Dorsolateral prefrontal cortex (tissue), 122 donors: ENCODE measurements at places on chromosomes 13 and 19.

DNA sequence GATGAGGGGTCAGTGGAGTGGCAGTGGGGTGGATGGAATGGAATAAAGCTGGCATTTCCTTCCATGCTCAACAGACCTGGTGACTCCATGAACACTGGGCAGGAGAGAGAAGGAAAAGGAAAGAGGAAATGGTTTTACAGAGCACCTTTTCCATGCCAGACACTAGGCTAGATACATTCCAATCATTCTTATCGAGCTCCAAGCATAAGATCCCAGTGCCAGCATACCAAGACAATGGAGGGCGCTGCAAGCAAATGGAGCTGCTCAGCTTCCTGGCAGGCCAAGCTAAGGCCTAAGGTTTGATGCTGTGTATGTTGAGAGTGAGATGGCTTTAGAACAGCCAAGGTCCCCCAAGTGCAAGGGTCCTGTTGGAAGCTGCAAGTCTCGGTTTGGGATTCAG lies 113.2 kb downstream of the HSPH1 start:
- DNase-seq = no peak

- DNase-seq = no peak
Measured at GRCh38 chr13:63351533-63351932, 1935.9 kb upstream of the PCDH20 start.

- no peak for DNase-seq
Measured at GRCh38 chr19:49214701-49215100, 57.1 kb downstream of the TRPM4 start.

DNA sequence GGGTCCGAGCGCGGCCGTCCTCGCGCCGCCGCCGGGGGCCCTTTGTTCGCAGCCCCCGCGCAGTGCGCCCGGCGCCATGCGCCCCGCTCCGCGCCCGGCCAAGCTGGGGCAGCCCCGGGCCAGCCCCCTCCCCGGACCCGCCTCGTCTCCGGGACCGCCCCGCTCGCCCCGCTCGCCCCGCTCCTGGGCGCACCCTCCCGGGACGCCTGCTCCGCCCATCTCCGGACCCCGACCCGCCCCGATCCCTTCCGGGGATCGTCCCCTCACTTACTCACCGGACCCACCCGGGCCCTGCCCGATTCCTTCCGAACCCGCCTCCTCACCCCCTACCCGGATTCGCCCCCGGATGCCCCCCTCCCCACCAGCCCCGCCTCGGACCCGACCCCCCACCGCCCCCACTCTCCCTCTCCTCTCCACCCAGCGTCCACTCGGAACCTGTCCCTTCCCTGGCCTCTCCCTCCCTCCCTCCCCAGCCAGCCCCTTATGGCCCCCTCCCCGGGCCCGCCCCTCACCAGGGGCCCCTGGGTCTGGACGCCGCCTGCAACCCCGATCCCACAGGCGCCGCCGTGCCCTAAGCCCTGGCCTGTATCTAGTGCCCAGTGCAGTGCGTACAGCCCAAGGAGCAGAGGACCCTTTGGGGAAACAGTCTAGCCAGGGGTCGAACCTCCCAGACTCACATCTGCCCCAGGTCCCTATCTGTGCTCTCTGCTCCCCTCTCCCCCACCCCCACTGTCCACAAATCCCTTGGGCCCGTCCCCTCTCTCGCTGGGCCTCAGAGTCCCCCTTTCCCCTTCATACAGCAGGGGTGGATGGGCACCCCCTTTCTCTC lies at the start of gene CPAMD8:
TSS of gene CPAMD8 (minus strand) at position 105 of the 829 bp plus-strand sequence. CDS start 168 bp downstream, outside the sequence.
- no peak for DNase-seq

DNA sequence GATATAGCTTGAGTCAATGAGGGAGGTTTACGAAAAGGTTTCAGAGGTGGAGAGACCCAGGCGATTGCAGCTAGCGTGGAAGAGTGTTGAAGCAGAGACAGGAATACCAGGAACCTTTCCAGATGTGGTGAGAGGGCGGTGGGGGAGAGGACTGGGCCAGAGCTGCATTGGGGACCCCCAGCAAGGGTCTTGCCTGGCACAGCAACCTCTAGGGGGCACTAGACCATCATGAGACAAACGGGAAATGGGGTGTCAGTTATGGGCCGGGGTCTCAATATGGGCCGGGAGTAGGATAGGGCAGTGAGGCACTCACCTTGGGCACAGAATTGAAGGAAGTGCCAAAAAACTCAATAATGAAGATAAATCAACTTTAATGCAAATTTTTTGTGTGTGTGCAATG lies 2.1 kb upstream of the LRP3 start:
- DNase-seq = no peak

- DNase-seq = no peak
Measured at GRCh38 chr13:82947191-82947621, 935.1 kb downstream of the SLITRK1 start.

- no peak for DNase-seq
Measured at GRCh38 chr13:113652404-113653263, 5.4 kb downstream of the ATP4B start.

- peak; percentile 86 for DNase-seq
Measured at GRCh38 chr19:17303167-17303939, at the start of gene ABHD8. Gene ABHD8, minus strand, starts transcription at chr19:17303425. Its CDS starts 1,809 bp downstream, at chr19:17301616.

DNA sequence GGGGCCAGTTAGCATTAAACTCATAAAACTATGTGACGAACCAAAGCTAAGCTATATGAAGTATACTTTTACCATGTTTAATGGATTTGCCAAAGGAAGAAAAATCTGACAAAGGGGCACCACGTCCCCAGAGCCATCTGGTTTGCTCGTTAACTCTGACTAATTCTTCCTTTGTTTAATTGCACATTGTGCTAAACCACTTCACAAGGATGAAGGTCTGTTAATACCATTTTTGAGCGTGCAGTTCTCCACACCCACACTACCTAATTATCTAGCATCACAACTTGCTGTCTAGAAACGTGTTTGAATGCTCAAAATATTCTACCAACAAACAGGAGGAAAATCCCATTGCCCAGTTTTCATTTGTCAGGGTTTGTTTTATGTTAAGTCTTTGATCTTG lies 74.8 kb downstream of the COL4A1 start:
- no peak for DNase-seq

DNA sequence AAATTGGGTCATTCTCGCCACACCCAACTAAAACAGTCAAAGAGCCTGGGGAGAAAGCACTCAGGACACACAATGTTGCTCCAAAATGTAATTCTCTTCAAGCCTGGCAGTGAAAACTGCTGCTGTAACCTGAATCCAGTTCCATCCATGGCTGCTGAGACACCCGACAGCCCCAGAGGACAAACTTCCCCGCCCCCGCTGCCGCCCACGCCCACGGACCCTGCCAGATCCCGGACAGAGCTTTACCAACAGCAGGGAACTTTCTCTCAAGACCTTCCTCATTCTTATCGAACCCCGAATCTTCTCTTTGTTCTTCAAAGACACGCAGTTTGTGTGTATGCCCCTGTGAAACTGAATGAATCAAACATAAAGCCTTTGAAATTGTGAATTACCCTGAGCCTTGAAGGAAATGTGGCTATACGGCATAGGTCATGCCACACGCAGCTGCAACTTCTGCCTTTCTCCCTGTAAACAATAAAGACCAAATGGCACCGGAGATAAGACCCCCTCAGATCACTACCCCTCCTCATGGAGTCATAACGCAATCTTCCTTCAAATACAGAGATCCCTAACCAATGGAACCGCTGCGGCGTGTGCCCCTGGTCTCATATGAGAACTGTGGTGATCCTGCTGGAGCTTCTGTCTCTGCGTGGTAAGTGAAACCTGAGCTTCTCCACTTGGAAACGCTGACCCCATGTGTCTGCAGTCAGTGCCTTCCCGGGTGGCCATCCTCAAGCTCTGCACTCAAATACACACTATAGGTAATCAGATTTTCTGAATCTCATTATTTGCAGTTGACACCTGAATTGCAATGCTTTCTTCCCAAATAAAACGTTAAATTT lies 4.8 kb upstream of the LAMP1 start:
- no peak for DNase-seq

DNA sequence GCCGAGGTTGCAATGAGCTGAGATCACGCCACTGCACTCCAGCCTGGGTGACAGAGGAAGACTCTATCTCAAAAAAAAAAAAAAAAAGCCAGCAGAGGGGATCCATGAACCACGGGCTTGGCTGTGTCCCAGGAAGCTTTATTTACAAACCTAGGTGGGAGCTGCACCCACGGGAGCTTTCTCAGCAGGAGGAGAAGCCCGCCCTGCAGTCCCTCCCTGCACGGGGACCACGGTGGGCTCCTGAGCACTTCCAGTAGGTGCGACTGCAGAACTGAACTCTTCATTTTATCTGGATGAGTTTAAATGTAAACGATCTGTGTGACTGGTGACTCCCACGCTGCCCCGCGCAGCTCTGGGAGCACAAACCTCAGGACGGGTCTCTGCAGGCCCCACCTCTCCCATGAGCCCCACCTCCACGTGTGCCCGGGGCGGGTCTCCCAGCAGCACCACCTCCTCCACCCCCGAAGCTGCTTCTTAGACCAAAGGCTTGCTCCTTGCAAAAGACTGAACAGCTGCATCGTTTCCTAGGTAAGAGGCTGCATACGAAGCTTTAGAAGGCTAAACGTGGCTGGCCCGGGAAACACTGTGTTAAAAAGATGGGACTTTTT lies 66.4 kb downstream of the SPACA7 start:
- DNase-seq = no peak

DNA sequence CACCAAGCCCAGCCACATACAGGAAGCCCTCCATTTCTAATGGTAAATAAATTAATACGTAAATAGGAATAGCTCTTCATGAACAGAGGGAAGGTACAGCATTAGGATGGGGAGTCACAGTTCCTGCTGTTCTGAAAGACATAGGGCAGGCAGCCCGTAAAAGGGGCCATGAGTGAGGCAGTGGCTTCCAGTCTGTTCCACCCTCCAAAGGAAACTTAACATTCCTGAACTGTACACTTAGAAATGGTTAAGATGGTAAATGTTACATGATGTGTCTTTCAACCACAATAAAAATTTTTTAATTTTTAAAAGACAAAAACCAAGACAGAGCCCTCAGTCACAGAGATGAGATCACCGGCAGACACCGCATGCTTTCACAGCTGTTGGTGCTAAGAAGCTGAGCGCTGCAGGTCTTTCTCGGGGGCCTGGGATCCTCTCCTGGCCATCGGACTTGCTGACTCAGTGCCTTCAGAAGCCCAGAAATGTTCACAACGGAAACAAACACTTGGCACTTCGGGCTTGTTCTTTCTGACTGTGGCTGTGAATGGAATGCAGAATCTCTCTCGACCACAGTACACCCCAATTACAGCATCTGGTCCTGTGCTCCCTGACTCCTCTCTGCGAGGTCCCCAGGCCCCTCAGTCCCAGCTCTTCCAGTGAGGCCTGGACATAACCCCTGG lies 36.4 kb downstream of the EPS15L1 start:
- DNase-seq = peak; percentile 39

- no peak for DNase-seq
Measured at GRCh38 chr13:78753435-78753834, 94.5 kb upstream of the OBI1 start.

- DNase-seq = no peak
Measured at GRCh38 chr13:33485247-33485646, 199.7 kb upstream of the STARD13 start.

DNA sequence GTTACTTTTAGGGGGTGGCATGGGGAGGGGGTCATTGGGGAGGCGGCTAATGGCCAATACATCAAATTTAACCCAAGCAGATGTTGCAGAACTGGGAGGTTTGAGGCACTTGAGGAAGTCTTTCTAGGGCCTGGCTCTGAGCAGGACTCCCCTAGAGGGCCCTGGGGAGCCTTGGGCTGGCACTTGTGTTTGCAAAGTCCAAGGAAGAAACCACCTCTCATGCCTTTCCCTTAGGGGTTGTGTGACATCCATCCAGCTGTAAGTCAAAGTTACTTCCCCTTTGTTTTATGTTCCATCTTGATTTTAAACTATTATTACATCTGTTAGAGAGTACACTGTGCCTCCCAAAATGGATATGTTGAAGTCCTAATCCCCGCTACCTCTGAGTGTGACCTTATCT lies 159.9 kb downstream of the KATNAL1 start:
- DNase-seq = no peak

GRCh38 chr13:98706446-98707110 lies 45.9 kb downstream of the SLC15A1 start:
- no peak for DNase-seq

DNA sequence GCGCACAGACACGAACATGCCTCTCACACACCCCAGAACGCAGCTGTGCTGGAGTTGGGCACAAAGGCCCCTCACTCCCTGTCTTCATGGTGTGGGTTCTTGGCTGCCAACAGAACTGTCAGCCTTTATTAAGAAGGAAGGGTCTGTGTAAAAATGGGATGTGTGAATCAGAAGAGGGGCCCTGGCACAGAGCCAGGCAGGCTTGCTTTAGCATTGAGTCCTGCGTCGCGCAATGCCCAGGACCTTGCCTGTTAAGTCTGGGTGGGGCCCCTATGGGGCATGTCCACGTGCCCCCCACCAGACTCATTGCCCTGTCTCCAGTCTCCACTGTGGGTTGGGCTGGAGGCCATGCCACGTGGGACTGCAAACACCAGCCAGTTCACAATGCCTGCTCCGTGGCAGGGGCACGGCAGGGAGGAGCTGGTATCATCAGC lies 84.8 kb downstream of the SLC7A1 start:
- DNase-seq = no peak

GRCh38 chr13:37795326-37795725 lies 74.2 kb downstream of the TRPC4 start:
- no peak for DNase-seq

GRCh38 chr19:29887442-29887855 lies 54.6 kb upstream of the URI1 start:
- no peak for DNase-seq

DNA sequence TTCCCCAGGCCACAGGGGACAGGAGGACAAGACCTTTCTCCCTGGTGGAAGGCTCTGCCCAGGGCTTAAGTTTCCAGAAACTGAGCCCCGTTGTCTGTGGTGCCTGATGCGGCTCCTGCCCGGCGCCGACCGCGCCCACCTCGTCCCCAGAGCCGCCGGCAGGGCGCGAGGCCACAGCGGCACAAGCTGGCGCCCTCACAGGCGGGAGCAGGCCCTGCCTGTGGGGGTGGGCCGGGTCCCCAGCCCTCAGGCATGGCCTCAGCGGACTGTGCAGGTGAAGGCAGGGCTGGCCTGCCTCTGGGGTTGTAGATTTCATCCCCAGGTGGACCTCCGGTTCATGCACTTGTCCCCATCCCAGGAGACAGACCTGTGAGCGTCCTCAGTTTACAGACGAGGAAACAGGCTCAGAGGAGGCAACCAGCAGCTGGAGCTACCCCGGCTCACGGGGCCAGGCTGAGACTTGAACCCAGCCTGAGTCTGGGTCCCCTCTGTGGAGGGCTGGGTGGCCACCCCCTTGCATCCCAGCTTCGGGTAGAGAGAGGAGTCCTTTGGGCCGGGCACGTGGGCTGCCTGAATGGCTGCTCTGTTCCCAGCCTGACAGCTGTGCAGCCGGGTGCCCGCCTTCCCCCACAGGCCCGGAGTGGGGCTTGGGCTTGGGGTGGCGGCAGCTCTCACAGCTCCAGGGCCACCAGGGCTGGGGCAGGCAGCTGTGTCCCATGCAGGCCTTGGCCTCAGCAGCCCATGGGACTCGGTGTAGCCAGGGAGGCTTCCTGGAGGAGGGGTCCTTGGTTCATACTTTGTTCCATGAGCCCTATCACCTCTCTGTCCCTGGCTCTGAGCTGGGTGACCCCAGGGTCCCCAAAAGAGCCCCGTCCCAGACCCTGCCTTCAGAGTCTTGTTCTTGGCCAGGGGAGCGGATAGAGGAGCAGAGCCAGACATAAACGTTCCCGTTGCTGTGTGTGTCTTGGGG lies 26.8 kb downstream of the PIAS4 start:
- peak; percentile 90 for DNase-seq

GRCh38 chr13:73496711-73497110 lies 437.9 kb downstream of the KLF5 start:
- no peak for DNase-seq

- DNase-seq = no peak
Measured at GRCh38 chr13:61495648-61496047, 80.0 kb upstream of the PCDH20 start.
